Stimulated activated CD4-positive, alpha-beta T cell treated with anti-CD3 and anti-CD28 coated beads, Interleukin-1b, Interleukin-23, amount 100 ng/mL, for 1 hour (primary cell): ENCODE measurements at places on chromosomes 6 and 20.

GRCh38 chr20:31608251-31608945 lies 3.3 kb downstream of the ID1 start:
- no peak for DNase-seq

- DNase-seq: no peak
These were observed 28.3 kb upstream of the CD83 start for GRCh38 chr6:14089224-14089623.

GRCh38 chr6:162184465-162184864 lies 543.1 kb downstream of the PRKN start:
- no peak for DNase-seq

DNA sequence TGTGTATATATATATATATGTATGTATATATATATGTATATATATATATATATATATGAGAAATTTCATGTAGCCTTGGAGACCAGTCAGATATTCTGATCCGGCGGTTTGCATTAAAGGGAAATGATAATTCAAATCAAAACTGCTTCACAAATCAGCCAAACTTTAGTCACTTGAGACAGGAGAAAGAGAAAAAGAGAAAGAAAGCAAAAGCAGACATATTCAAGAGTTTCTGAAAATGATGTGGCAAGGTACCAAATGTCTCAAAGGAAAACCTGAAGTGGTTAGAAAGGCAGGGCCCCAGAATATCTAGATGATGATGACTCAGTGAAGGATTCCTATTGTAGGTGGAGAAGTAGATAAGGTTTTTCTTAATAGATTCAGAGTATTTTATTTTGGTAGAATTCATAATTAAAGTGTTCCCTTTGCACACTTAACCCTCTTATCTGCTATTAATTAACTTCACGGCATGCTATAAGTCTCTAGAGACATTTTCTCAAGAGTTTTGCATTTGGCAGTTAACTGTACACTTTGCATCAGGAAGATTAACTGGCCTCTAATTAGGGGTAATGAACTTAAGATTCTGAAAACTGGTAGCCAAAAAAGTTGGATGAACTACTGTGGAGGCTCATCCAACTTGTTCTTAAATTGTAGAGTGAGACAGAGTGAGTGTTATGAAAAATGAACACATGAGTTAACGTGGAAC lies 50.1 kb upstream of the ASF1A start:
- no peak for DNase-seq

- DNase-seq: no peak
These were observed 65.2 kb downstream of the EDN1 start for GRCh38 chr6:12355354-12355753.

DNA sequence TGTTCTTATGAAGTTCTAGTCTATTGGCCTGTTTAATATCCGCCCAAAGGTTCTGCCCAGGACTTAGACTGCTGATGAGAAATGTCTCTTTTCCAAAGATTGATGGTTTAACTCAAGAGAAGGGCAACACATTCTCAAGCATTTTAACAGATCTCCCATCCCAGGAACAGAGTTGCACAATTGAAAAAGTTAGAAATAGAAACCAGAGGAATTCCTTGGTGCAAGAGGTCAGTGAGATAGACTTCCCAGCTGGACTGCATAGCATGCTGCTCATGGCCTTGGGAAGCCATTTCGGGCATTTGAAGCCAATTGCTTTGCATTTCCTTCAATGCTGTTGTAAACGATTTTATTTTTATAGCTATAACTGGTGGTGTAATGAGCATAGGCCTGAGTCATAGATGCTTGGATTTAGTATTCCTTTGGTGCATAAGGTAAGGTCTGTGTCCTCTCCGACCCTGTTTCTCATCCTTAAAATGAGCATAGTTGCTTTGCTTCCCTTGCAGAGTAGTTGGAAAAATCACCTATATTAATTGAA lies 292.2 kb upstream of the JAG1 start:
- DNase-seq: no peak

DNA sequence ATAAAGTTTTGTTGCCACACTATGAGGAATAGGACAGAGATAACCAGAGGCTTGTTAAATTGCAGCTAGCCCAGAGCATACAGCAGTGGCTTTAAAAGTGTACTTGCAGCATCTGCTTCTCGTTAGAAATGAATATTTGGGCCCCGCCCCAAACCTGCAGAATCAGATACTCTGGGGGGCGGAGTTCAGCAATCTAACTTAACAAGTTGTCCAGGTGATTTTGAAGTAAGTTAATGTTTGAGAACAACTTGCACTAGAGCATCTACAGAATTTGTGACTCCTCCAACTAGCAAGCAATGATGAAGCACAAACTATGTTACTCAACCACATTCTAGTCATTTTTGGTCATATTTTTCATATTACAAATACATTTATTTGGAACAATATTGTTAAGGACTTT lies 10.6 kb upstream of the SUPT3H start:
- no peak for DNase-seq

GRCh38 chr6:157964100-157964499 lies 17.6 kb upstream of the SYNJ2 start:
- DNase-seq: no peak

- no peak for DNase-seq
These were observed 52.2 kb downstream of the MARCKS start for GRCh38 chr6:113909224-113909856.
